ENCODE measurements at places on chromosomes 5 and 9. TPM values are rescaled to one million over a fixed set of nuclear protein-coding genes. Genes with fewer than 3 reads are reported as not detected.

BRINP1 gene
- total RNA-seq: 2.7 TPM

NR4A3 gene
- 3.6 TPM for total RNA-seq

SLC34A1 gene
- total RNA-seq: not detected

CDX1 gene
- total RNA-seq: 0.50 TPM

ANXA2R gene
- 0.77 TPM for total RNA-seq

GRCh38 chr9:86454701-86455615 lies 100.7 kb upstream of the TUT7 start:
- no peaks in the 10 kb centered on the region for H3K27me3 ChIP-seq
- no peak overlapping the region for H3K4me3 ChIP-seq
- no peaks in the 10 kb centered on the region for H3K4me1 ChIP-seq
- H3K36me3 ChIP-seq: no peaks in the 10 kb centered on the region

DNA sequence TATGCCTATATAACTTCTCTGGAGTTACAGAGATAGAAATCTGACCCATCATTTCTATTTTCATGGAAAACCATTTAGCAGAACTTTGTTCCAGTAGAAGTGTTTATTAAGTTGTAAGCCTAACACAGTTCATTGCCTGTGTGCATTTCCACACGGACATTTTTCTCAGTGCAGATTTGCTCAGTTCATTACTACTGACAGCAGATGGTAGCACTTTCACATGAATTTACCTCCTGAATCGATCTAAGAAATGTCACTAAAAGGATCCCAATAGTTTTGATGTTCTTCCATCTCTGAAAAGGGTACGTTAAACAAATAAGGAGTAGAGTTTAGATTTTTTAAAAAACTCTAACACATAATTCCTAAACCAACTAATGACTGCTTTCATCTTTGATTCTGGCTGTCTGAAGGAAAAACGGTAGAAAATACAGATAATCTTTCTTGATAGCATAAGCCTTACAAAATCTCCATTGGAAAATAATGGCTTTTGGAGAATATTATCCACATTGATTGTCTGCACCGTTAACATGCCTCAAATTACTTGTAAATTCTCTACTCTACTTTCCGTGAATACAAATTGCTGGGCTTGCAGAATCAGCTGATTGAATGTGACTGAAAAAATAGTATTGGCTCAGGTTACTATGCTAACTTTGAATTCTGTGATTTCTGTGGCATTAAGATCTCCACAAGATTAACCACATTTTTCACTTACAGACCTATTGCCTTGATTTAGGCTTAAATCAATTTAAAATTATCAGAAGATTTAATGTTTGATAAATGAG lies 33.1 kb downstream of the RPS23 start:
- no peaks in the 10 kb centered on the region for H3K36me3 ChIP-seq
- no peaks in the 10 kb centered on the region for H3K4me1 ChIP-seq
- no peak overlapping the region for H3K4me3 ChIP-seq
- no peak for DNase-seq
- no peaks in the 10 kb centered on the region for H3K27me3 ChIP-seq
- no peak overlapping the region for H3K27ac ChIP-seq

GRCh38 chr5:9009931-9010651 lies 535.8 kb downstream of the SEMA5A start:
- peaks cover 23% of the 10 kb centered on the region for H3K4me1 ChIP-seq
- peak; percentile 35 for DNase-seq
- H3K4me3 ChIP-seq: no peak overlapping the region
- H3K27me3 ChIP-seq: no peaks in the 10 kb centered on the region
- no peaks in the 10 kb centered on the region for H3K36me3 ChIP-seq
- no peak overlapping the region for H3K27ac ChIP-seq

DNA sequence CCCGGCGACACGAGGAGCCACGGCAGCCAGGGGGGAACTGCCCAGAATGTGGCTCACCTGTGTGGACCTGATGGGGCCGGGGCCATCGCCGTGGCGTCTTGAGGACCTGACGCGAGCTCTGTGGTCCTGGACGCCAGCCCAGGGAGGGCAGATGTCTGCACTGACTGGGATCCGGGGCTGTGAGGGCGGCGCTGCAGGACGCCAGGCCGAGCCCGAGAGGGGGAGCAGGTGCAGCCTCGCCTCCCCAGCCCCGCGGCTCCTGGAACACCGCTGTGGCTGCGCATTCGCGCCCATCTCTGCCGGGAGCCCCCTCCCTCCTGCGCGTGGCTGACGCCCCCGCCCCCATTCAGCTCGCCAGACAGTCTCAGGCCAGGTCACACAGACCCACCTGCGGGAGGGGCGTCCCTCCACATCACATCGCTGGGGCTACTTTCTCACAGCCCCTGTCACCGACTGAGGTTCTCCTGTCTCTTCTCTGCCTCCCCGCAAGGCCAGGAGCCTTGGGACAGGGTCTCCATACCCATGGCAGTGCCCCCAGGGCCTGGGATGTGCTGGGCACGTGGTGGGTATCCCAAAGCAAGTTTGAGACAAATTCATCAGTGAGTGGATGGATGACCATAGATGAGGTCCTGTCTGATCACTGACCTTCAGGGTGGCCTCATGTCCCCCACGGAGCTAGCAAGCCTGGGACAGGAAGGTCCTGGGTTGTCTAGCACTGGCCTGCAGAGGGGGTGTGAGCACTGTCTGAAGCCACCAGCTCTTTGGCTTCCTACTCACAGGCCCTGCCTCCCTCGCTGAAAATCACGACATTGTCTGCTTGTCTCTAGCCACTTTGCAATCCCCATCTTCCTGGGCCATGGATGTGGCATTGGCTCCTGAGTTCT lies 47.3 kb downstream of the RASGEF1C start:
- no peak overlapping the region for H3K27ac ChIP-seq
- no peak overlapping the region for H3K4me3 ChIP-seq
- no peak for DNase-seq
- no peaks in the 10 kb centered on the region for H3K4me1 ChIP-seq

DNA sequence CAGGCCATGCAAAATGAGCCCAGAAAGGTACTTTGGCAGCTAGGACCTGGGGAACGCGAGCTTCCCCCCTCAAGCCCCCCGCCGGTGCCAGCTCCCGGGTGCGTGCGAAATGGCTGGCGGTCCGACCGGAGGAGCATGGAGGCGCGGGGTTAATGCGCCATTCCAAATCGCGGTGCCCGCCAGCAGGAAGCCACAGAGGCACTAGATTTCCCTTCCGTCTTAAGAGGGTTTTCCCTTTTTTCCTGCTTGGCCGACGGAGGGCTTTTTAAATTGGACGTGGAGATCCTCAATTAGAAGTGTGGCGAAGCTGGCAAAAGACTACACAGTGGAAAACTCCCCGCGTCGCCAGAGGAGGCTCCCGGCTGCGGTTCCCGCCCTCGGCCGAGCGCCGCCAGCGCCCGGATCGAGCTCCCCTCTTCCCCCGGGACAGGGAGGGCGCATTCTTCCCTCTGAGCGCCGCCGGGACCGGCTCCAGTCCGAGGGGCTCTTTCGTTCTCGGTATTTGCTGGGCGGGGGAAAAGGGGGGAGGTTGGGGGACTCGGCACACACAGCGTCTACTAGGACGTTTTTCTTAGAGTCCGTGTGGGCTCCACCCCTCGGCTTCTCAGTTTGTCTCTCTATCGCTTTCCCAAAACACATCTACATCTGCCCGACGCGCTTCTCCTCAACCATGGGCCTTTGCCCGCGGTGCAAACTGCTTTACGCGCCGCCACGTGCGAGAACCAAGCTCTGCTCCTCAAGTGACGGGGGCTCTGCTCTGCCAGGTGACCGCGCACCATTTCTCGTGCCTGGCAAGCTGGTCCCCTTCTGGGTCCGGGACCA lies 3.0 kb downstream of the GDNF start:
- peak overlapping the region; percentile 70 for H3K27ac ChIP-seq
- H3K4me3 ChIP-seq: peak overlapping the region; percentile 71
- DNase-seq: peak; percentile 54
- peaks cover 47% of the 10 kb centered on the region for H3K4me1 ChIP-seq
- no peaks in the 10 kb centered on the region for H3K36me3 ChIP-seq

- peaks cover 3% of the 10 kb centered on the region for H3K27me3 ChIP-seq
- H3K36me3 ChIP-seq: no peaks in the 10 kb centered on the region
- H3K27ac ChIP-seq: no peak overlapping the region
- H3K4me3 ChIP-seq: no peak overlapping the region
These were observed 29.3 kb downstream of the CDHR2 start for GRCh38 chr5:176578391-176578808.

GRCh38 chr5:61617039-61617438 lies 285.0 kb downstream of the ZSWIM6 start:
- no peak overlapping the region for H3K27ac ChIP-seq
- no peak overlapping the region for H3K4me3 ChIP-seq
- no peaks in the 10 kb centered on the region for H3K27me3 ChIP-seq
- peaks cover 4% of the 10 kb centered on the region for H3K4me1 ChIP-seq

DNA sequence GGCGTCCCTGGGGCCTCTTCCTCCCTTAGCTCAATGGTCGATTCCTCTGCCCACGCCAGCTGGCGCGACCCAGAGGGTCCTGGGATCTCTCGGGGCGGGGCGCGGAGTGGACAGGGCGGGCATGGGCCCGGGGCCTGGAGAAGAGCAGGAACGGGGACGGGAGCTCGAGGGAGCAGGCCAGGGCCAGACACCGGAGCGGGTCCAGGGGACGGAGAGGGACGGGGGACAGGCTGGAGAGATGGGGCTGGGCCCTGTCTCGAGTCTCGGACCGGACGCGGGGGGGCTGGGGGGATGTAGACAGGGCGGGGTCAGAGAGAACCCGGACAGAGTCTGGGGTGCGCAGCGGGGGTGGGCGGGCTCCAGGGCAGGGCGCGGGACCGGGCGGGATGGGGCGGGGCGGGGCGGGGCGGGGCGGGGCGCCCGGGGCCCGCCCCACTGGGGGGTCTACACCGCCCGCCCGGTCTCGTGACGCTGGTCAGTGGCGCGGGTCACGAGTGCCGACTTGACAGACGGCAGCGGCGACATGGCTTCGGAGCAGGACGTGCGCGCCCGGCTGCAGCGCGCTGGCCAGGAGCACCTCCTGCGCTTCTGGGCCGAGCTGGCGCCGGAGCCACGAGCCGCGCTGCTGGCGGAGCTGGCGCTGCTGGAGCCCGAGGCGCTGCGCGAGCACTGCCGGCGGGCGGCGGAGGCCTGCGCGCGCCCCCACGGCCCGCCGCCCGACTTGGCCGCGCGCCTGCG lies at the start of gene UAP1L1:
Gene UAP1L1 (plus strand): TSS at position 508 of the 738 bp plus-strand sequence. CDS start 16 bp downstream, at position 524.
- H3K4me3 ChIP-seq: peak within 1 kb of the TSS; percentile 64
- peak; percentile 34 for DNase-seq
- H3K4me1 ChIP-seq: peaks cover 12% of the 10 kb centered on the region
- H3K36me3 ChIP-seq: peaks cover 3% of the 10 kb centered on the region
- H3K27ac ChIP-seq: no peak within 1 kb of the TSS

DNA sequence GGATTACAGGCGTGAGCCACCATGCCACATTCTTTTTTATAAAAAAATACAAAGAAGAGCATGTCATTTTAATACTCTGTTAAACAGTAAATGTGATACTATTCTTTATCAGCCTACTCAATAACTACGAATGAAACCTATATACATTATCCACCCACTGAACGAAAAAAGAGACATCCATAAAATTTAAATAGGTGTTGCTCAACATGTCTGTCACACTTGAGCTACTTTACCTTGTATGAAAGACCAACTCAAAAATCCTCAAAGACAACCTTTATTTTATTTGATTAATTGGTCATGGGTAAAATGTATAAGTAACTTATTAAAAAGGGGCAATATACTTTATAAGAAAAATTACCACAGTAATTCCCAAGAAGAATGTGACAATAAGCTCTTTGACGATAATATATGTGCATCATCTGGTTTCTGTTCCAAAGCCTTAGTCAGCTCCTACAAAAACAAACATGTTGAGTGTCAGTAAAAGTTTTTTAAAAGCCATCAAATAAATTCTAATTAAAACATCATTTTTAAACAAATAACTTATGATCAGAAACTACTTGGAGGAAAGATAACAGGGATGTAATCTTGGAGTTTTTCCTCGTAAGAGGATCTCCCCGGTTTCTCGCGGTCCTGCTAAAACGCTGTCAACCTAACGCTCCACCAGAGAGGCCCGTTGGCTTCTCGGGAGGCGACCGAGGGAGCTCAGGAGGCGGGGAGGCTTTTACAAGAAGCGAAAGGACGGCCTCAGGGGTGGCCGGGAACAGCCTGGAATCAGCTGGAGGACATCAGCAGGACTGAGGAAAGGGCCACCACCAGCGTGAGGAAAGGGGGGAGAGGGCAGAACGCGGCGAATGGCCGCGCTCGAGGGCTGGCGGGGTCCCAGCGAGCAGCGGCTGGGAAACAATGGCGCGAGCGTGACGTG lies 13.5 kb upstream of the ANKRD18B start:
- no peaks in the 10 kb centered on the region for H3K27me3 ChIP-seq
- no peaks in the 10 kb centered on the region for H3K36me3 ChIP-seq
- peak; percentile 42 for DNase-seq
- H3K4me1 ChIP-seq: peaks cover 10% of the 10 kb centered on the region
- peak overlapping the region; percentile 97 for H3K27ac ChIP-seq

- no peak overlapping the region for H3K27ac ChIP-seq
- DNase-seq: no peak
- peaks cover 13% of the 10 kb centered on the region for H3K4me1 ChIP-seq
- H3K4me3 ChIP-seq: no peak overlapping the region
- H3K36me3 ChIP-seq: no peaks in the 10 kb centered on the region
These were observed 458.4 kb downstream of the HINT1 start for GRCh38 chr5:130706696-130707095.

- H3K27me3 ChIP-seq: peaks cover 3% of the 10 kb centered on the region
- no peaks in the 10 kb centered on the region for H3K36me3 ChIP-seq
- DNase-seq: no peak
- H3K27ac ChIP-seq: no peak overlapping the region
- no peak overlapping the region for H3K4me3 ChIP-seq
- H3K4me1 ChIP-seq: peaks cover 8% of the 10 kb centered on the region
These were observed 70.4 kb downstream of the ANGPTL2 start for GRCh38 chr9:127051881-127052595.
